Heart right ventricle (tissue), 16 donors: ENCODE measurements at places on chromosomes 16 and 17. TPM values are rescaled to one million over a fixed set of nuclear protein-coding genes. Genes with fewer than 3 reads are reported as not detected.

The MYOCD gene
- total RNA-seq, result 39.5 TPM

DNA sequence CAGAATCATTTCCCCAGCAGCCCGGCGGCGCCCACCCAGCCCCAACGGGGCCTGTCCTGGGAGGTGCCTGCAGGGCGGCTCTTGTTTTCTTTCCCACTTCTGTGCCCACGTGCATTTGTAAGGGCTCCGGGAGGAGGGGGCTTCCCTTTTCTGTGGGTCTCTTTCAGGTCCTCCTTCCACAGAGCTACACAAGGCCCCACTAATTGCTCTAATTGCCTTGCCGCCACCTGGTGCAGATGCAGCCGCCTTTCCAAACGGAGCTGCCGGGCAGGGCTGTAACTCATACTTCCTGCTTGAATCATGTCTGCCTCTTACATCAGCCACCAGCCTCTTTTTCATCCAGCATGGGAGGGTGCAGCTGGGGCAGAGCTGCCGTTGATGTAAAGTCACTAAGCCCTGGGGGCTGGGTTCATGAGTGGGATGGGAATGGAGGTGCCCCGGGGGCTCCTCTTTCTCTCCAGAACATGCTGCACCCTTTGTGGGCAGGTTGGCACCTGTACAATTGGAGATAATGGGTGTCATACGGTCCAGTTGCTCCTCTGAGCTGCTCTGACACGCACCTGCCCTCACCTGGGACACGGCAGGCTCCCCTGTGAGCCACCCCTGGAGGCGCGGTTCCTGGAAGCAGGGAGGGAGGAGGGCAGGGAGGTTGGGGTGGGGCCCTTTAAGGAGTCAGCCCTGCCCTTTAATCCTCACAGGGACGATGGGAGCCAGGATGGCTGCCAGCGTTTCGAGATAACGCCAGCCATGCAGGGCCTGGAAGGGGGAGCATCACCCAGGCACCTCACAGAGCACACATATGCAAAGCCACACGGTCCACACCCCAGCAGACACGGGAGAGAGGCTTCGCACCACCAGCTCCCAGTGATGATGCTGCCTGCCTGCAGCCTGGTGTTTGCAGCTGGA lies 41.1 kb upstream of the KLHDC4 start:
- H3K27ac ChIP-seq, result no peak overlapping the region
- peak; percentile 62 for DNase-seq
- H3K36me3 ChIP-seq, result no peaks in the 10 kb centered on the region

GRCh38 chr17:63573634-63574033 lies 23.4 kb downstream of the DCAF7 start:
- H3K4me3 ChIP-seq, result no peak overlapping the region
- no peak overlapping the region for H3K27ac ChIP-seq
- DNase-seq, result no peak
- peaks cover 14% of the 10 kb centered on the region for H3K4me1 ChIP-seq
- H3K36me3 ChIP-seq, result peaks cover 3% of the 10 kb centered on the region
- H3K27me3 ChIP-seq, result no peaks in the 10 kb centered on the region

The ITGA2B gene
- 0.52 TPM for total RNA-seq

The CSH1 gene
- total RNA-seq, result not detected

The ATP6V0C gene
- 110 TPM for total RNA-seq

The PLD2 gene
- 18.6 TPM for total RNA-seq

DNA sequence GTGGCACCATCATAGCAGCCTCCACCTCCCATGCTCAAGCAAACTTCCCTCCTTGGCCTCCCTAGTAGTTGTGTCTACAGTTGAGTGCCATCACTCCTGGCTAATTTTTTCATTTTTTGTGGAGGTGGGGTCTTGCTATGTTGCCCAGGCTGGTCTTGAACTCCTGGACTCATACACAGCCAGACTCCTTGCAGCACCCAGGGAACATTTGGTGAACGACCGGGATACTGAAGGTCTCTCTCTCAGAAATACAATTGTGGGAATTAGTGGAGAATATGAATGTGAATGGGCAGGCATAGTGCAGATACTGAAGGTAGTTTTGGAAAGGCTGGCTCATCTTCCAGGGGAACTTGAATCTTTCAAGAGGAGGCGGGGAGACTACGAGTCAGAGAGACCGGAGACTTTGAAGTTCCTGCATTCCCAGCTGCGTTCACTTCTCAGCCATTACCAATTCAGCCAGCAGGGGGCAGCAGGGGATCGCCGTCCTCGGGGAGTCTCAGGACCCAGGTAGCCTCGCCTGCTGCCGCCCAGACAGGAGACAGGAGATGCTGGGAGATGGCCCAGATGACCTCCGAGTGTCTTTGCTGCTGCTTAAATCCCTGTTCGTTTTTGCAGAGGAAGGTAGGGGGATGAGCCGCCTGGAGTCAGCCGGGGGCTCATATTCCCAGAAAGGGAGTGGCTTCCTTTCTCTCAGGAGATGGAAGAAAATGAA lies 68.6 kb downstream of the HAPSTR1 start:
- no peak for DNase-seq
- H3K4me3 ChIP-seq, result no peak overlapping the region

GRCh38 chr17:57408071-57408811 lies 151.9 kb downstream of the MSI2 start:
- no peaks in the 10 kb centered on the region for H3K27me3 ChIP-seq
- H3K36me3 ChIP-seq, result no peaks in the 10 kb centered on the region
- no peak overlapping the region for H3K27ac ChIP-seq
- peaks cover 58% of the 10 kb centered on the region for H3K4me1 ChIP-seq
- H3K4me3 ChIP-seq, result no peak overlapping the region

- peaks cover 85% of the 10 kb centered on the region for H3K36me3 ChIP-seq
- no peaks in the 10 kb centered on the region for H3K27me3 ChIP-seq
- DNase-seq, result no peak
- no peak overlapping the region for H3K27ac ChIP-seq
These were observed 15.9 kb downstream of the EMC8 start for GRCh38 chr16:85783441-85783840.

GRCh38 chr16:84207251-84207650 lies 16.3 kb downstream of the ADAD2 start:
- H3K36me3 ChIP-seq, result no peaks in the 10 kb centered on the region
- no peak overlapping the region for H3K4me3 ChIP-seq
- no peaks in the 10 kb centered on the region for H3K4me1 ChIP-seq
- no peak overlapping the region for H3K27ac ChIP-seq

GRCh38 chr16:86075488-86075785 lies 176.5 kb downstream of the IRF8 start:
- no peak overlapping the region for H3K27ac ChIP-seq
- no peaks in the 10 kb centered on the region for H3K4me1 ChIP-seq
- H3K4me3 ChIP-seq, result no peak overlapping the region
- DNase-seq, result no peak
- no peaks in the 10 kb centered on the region for H3K36me3 ChIP-seq

- no peaks in the 10 kb centered on the region for H3K27me3 ChIP-seq
- no peak overlapping the region for H3K27ac ChIP-seq
- no peak overlapping the region for H3K4me3 ChIP-seq
- H3K4me1 ChIP-seq, result peaks cover 6% of the 10 kb centered on the region
- no peaks in the 10 kb centered on the region for H3K36me3 ChIP-seq
- no peak for DNase-seq
These were observed 180.9 kb downstream of the HS3ST3A1 start for GRCh38 chr17:13420878-13421277.

The SLC38A8 gene
- total RNA-seq, result not detected

- H3K4me1 ChIP-seq, result peaks cover 4% of the 10 kb centered on the region
- H3K27me3 ChIP-seq, result peaks cover 55% of the 10 kb centered on the region
- no peaks in the 10 kb centered on the region for H3K36me3 ChIP-seq
- DNase-seq, result peak; percentile 69
These were observed 44.0 kb downstream of the PRAC1 start for GRCh38 chr17:48678141-48678971.

DNA sequence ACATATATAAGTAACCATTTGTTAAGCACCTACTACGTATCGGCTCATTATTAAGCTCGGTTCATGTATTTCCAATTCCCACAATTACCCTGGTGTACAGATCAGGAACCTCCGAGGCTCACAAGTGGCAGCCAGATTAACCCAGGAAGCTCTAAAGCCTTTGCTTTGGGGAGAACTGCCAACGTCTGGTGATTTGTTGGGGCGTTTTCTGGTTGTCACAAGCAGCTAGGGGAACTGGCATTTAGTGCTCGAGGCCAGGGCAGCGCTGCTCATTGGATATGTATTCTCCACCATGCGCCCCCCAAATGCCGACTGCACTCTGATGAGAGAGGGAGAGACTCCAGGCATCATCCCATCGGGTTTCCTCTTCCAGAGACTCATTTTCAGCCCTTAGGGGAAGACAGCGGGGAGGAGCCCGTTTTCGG lies 541 bp downstream of the ZNF18 start:
- no peak for DNase-seq
- H3K4me3 ChIP-seq, result peak overlapping the region; percentile 81
- H3K27me3 ChIP-seq, result no peaks in the 10 kb centered on the region
- H3K4me1 ChIP-seq, result peaks cover 4% of the 10 kb centered on the region
- peaks cover 14% of the 10 kb centered on the region for H3K36me3 ChIP-seq
- peak overlapping the region; percentile 93 for H3K27ac ChIP-seq

DNA sequence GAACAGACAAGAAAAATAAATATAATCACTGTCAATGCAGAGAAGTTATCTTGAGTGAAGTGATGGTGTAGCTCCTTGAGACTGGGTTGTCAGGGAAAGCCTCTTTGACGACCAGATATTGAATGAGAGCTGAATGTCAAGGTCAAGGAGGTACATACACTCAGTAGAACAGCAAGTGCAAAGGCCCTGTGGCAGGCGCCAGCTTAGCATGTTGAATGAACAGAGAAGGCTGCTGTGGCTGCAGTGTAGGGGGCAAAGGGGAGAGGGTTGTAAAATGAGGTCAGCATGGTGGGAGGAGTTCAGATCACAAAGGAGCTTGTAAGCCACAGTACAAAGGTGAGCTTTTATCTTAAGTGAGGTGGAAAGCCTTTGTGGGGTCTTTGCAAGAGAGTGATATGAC lies 111.5 kb downstream of the ZFHX3 start:
- no peaks in the 10 kb centered on the region for H3K36me3 ChIP-seq
- no peak overlapping the region for H3K4me3 ChIP-seq
- no peak overlapping the region for H3K27ac ChIP-seq

- no peaks in the 10 kb centered on the region for H3K36me3 ChIP-seq
- H3K27me3 ChIP-seq, result no peaks in the 10 kb centered on the region
- H3K4me3 ChIP-seq, result no peak overlapping the region
- H3K27ac ChIP-seq, result no peak overlapping the region
These were observed 69.1 kb downstream of the RPTOR start for GRCh38 chr17:80613732-80614071.

DNA sequence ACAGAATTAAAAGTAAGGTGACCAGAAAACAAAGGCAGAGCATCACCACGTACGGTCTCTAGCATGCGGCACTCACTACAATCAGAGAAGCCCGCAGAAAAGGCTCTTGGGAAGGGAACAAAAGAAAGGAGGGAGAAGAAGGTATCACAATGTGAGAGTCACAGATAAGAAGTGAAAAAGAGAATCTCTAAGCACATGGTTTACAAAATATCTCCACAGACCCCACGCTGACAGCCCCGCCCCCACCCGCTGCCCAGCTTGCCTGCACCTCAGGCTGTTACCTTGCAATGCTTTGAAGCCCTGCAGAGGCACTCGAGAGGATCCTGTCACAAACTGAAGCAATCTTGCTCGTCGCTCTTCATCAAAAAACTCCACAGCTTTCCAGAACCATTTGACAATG lies 40.5 kb downstream of the CEP95 start:
- no peak for DNase-seq
- H3K4me1 ChIP-seq, result no peaks in the 10 kb centered on the region
- no peak overlapping the region for H3K27ac ChIP-seq
- H3K36me3 ChIP-seq, result peaks cover 15% of the 10 kb centered on the region

GRCh38 chr17:65556014-65556909 lies 5.2 kb downstream of the AXIN2 start:
- DNase-seq, result peak; percentile 80
- H3K4me1 ChIP-seq, result no peaks in the 10 kb centered on the region
- H3K27me3 ChIP-seq, result no peaks in the 10 kb centered on the region
- no peak overlapping the region for H3K27ac ChIP-seq

The CDH8 gene
- total RNA-seq, result not detected

DNA sequence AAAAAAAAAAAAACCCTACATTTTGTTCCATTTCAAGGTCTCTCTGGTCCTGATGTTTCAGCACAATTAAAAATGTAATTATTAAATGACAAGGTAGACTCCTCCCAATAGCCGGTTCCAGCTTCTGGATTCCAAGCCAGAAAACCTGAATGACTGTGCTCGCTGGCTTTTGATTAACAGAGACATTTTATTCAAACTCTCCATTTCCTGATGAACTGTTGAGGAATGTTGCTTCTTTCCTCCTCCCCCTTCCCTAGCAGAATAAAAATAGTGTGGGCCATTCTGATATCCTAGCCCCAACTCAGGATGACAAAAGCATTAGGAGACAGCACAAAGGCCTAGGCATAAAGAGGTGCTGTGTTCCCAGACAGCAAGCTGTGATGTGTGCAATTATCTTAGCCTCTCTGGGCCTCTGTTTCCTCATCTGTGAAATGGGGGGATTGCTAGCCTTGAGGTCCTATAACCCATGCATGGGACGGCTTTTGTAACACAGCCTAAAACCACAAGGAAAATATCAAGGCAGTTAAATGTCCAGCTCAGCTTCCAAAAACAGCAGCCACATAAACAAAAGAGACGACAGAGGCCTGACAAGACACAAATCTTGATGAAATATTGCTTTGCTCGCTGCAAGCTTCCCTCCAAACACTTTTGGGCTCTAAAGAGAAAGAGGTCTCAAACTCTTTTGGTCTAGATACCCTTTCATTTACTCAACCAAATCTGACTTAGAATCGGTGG lies 127.2 kb upstream of the RCVRN start:
- no peak overlapping the region for H3K27ac ChIP-seq
- peak overlapping the region; percentile 51 for H3K4me3 ChIP-seq
- peaks cover under 1% of the 10 kb centered on the region for H3K36me3 ChIP-seq

GRCh38 chr17:80815151-80815681 lies 176.4 kb upstream of the CHMP6 start:
- no peak overlapping the region for H3K4me3 ChIP-seq
- no peaks in the 10 kb centered on the region for H3K36me3 ChIP-seq
- no peaks in the 10 kb centered on the region for H3K4me1 ChIP-seq
- H3K27ac ChIP-seq, result no peak overlapping the region

DNA sequence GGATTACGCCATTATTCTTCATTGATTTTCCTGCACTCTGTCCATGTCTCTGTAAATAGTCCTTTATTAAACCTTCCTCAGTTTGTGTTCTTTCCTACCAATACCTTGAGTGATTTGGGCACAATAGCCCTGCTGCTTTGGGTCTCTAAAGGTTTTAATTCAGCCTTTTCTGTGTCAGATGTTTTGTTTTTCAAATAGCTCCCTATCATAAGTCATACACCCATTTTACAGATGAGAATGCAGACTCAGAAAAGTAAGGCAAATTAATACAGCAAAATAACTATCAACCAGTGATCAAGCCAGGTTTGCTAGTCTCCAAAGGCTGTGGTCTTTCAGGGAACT lies 25.0 kb upstream of the KPNB1 start:
- peaks cover 34% of the 10 kb centered on the region for H3K4me1 ChIP-seq
- no peak for DNase-seq
- no peaks in the 10 kb centered on the region for H3K36me3 ChIP-seq
- H3K4me3 ChIP-seq, result no peak overlapping the region

- no peak for DNase-seq
- H3K4me3 ChIP-seq, result no peak overlapping the region
- H3K36me3 ChIP-seq, result no peaks in the 10 kb centered on the region
These were observed 121.0 kb upstream of the NLRP1 start for GRCh38 chr17:5705081-5705875.

The JPH3 gene
- not detected for total RNA-seq

The NUBP2 gene
- 24.1 TPM for total RNA-seq

The KRT34 gene
- total RNA-seq, result not detected

- H3K27ac ChIP-seq, result peak overlapping the region; percentile 15
- peaks cover 51% of the 10 kb centered on the region for H3K4me1 ChIP-seq
- no peak overlapping the region for H3K4me3 ChIP-seq
- no peaks in the 10 kb centered on the region for H3K27me3 ChIP-seq
- DNase-seq, result peak; percentile 56
These were observed 70.9 kb downstream of the PLXDC1 start for GRCh38 chr17:39080421-39081078.
